ENCODE measurements at places on chromosomes 2 and 18.

GRCh38 chr2:141490886-141491285 lies 639.9 kb downstream of the LRP1B start:
- DNase-seq: no peak

DNA sequence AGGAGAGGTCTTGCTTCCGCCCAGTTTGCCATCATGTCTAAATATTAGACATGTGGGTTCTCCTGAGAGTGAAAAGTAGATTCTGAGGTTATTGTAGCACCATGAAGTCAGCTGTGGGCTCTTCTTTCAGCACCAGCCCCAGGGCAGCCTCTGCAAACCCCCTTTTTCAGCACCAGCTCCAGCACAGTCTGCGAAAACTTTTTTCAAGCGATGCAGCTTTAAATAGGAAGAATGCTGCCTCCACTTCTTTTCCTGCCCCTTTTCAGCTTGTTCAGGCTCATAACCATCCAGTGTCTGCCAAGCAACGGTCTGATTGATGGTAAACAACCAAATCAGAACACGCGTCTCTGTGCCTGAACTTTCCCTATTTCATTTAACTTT lies at the start of gene COL5A2:
Gene COL5A2 (minus strand): TSS at position 192 of the 381 bp plus-strand sequence. CDS start 157 bp downstream, at position 35.
- no peak for DNase-seq

DNA sequence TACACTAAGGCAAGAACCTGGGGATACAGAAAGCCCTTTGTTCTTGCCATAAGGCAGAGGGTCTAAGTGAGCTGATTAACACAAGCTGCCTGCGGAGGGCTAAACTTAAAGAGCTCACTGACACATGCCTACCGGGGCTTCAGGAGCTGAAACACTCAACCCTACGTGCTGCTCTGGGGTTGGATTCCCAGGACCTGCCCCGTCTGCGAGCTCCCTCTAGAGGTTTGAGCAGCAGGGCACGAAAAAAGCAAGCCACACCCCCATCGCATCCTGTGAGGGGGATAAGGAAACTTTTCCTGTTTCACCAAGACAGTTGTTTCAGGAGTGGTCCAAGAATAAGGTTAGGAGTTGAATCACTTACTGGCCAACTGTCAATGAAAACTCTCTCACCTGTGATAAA lies 562.1 kb downstream of the TMX3 start:
- DNase-seq: no peak

- DNase-seq: no peak
Observed at GRCh38 chr2:43110442-43110871, 115.9 kb downstream of the ZFP36L2 start.

DNA sequence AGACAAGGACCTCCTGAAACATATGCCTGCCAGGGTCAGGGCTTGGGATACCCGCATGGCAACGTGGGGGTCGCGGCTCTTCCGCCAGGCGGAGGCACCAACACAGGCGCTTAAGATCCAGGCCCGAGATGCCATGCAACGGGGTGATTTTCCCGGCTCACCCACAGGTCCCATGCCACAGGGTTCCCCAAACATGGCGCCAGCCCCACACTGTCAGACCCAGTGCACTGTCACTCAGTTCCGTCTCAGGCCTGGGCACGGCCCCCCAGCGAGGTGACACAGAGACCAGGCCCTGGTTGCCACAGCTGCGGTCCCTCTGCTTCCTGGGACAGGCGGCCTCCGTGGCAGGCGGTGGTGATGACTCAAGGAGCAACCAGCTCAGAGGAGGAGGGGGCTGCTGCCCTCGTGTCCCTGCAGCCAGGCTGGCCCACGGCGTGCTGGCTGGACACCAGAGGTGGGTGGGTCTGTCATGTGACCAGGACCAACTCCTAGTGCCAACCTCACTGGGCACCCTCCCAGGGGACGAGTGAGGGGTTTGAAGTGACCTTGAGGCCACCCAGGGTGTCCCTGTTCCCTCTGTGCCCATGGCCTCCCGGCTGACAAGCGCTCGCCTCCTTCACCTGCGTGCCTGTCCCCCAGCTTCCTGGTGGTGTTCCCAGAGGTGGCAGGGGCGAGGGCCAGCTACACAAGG lies 4.9 kb downstream of the PDCD1 start:
- no peak for DNase-seq

- DNase-seq: no peak
Observed at GRCh38 chr2:1192121-1192520, 221.1 kb upstream of the TPO start.

GRCh38 chr2:184302506-184302905 lies 295.8 kb upstream of the ZNF804A start:
- DNase-seq: no peak

GRCh38 chr2:227461811-227462461 lies 10.0 kb upstream of the AGFG1 start:
- no peak for DNase-seq

DNA sequence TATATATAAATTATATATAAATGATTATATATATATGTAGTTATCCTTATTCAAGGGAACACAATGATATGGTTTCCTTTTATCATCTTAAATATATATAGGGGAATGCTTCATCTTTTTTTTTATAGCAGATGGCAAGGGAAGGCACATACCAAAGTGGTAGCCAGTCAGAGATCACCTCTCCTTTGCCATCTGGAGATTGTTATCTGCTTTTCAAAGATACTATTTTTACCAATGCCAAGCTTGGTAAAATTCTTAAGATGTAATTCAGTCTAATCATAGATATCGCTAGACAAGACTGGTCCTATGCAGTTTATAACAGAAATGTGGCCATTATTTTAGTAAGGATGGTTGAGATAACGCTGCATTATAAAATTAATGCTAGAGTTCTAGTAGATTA lies 64.7 kb upstream of the DSEL start:
- DNase-seq: no peak

DNA sequence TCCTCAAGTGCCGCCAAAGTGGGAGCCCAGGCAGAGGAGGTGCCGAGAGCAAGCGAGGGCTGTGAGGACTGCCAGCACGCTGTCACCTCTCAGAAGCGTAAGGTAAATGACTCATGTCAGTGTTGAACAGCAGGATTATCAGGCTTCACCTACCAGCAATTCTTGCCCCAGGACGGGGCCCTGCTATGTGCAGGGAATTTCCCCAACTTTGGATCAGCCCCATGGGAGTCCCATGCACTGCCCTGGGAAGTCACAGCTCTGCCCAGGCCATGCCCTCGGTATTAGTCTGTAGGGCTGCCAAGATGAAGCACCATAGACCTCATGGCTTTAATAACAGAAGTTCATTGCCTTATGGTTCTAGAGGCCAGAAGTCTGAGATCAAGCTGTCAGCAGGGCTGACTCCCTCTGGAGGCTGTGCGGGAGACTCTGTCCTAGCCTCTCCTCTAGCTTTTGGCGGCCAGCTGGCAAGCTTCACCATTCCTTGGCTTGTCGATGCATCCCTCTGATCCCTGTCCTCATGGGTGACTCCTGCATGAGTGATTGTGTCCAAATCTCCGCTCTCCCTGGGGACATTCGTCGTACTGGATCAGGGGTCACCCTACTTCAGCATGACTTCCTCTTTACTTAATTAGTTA lies 55.9 kb downstream of the TRPM8 start:
- no peak for DNase-seq

DNA sequence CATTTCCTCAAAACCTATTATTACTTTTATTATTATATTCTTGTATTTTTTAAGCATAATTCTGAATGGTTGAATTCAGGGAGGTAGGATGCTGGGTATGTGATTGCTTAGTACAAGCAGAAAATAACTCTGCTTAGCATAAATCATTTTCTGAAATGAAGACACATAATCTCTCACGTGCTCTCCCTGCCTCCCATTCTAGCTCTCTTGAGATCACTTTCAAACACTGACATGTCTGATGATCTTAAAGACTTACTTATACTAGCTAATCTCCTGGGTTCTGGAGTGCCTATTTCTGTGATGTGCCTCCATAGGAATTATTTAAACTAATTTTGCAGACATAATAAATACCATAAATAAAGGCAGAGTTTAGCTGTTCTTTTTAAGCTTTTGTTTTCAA lies 1136.0 kb downstream of the SUCLG1 start:
- no peak for DNase-seq

DNA sequence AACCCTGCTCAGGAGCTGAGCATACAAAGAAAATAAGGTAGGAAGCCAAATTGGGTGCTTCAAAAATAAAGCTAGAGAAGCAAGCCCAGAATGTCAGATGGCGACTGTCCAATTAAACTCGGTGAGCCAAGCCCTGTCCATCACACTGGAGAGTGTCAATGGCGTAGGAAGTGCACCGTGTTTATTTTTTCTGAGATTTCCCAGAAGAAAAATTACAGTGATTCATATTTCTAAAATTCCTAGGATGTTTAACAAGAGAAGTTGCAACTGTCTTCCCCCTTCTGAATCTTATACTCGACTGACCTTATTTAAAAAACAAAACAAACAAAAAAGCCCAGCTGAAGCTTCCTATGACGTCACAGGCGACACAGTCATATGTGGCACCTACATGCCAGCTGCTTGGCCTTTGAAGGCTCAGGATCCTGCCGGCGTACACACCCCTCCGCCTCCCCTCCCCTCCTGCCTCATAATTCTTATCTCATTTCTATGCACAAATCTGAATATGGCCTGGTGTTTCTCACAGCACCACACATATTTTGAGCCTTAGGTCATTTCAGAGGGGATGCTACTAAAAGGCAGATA lies 60.8 kb downstream of the MBP start:
- DNase-seq: no peak

- no peak for DNase-seq
Observed at GRCh38 chr18:61348230-61348629, 15.0 kb downstream of the CDH20 start.

DNA sequence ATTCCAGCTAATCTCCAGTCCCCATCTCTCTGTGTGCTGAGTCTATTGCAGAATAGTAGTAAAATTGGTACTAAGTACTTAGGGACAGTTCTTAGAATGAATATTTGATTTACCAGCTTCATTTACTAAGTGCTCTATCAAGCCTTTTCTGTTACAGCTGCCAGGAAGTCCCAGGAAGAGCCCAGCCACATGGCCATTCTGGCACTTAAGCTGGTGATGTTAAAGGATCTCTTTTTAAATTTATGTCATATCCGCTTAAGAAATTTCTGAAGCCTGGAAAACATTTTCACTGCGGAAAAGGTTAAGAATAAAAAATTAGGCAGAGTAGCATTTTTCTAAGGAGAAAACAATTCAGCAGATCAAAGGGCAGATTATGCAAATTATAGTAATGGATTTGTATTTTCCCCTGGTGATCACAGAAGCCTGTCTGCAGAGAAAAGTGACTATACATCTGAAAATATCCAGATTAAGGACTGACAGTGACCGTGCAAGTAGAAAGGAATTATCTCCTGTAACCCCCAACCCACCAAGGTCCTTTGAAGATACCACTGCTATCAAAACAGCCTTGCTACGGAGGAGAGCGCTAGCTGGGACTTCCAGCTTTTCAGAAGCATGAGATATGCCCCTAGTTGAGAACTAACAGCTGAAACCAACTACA lies 260.8 kb downstream of the SH3BP4 start:
- no peak for DNase-seq

GRCh38 chr2:46748735-46749531 lies 166.7 kb downstream of the MCFD2 start:
- DNase-seq: no peak

- DNase-seq: no peak
Observed at GRCh38 chr2:39981883-39982311, 202.8 kb upstream of the THUMPD2 start.

GRCh38 chr18:41060967-41061366 lies 894.1 kb upstream of the PIK3C3 start:
- no peak for DNase-seq

DNA sequence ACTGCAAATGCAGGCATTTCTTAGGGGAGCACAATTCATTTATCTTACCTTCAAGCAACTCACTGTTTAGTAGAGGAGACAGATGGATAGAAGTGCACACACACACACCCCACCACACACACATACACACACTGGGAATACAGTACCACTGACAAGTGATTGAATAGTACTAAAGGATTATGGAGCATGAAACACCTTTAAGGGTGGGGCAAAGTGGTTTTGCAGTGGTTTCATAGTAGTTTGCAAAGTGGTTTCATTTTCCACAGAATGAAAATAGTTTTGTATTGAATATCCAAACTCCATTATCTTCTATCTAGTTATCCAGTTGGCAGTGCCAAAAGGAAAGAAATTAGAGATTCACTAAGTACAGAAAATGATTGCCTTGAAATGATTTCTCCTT lies 18.9 kb downstream of the KIF5C start:
- no peak for DNase-seq

GRCh38 chr18:42178376-42179080 lies 223.5 kb downstream of the PIK3C3 start:
- no peak for DNase-seq

GRCh38 chr2:3574155-3574554 lies 905 bp upstream of the RPS7 start:
- no peak for DNase-seq

DNA sequence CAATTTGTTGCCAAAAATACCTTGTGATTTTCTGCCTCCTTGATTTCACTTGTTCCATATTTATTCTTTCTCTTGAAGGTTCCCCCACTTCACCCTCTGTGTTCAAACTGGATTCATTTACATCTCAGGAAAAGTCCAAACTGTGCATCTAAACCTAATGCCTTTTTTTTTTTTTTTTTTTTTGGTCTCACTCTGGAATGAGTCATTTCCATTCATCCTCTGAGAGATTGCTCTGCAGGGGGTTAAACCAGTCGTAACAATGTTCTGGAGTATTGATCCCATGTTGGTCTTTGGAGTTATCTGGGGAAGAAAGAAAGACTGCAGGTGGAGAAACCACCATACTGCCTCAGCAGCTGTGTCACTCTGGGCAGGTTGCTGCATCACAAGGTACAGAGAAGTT lies 119.7 kb downstream of the TACR1 start:
- DNase-seq: no peak

DNA sequence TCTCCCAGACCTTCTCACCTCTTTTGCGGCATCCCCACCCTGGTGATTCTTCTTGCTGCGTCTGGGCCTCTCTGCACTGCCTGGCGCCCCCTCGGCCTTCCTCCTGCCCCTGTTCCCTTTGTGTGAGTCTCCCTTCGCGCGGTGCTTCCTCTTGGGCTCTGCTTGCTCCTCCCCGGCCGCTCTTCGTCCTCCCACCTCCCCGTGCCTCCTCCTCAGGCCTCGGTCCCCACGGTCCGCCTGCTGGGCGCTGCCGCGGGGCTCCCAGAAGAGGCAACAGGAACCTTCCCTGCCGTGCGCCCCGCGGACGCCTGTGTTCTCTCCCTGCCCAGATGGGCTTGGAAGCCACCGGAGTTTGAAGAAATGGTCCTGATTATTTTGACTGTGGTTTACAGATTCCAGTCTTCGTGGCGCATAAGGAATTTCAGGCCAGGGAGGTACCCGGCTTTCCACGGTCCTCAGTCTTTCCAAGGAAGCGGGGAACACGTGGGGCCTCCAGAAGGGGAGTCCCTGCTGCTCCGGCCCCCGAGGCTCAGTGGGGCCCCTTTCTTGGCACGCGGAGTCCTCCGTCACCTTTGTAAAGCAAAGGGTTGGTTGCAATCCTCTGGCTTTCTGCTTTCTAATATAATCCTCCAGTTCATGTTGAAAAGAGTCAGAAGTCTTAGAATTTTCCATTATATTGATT lies 13.1 kb downstream of the RNU2-63P start:
- no peak for DNase-seq
